ENCODE measurements at places on chromosomes 4 and X.

DNA sequence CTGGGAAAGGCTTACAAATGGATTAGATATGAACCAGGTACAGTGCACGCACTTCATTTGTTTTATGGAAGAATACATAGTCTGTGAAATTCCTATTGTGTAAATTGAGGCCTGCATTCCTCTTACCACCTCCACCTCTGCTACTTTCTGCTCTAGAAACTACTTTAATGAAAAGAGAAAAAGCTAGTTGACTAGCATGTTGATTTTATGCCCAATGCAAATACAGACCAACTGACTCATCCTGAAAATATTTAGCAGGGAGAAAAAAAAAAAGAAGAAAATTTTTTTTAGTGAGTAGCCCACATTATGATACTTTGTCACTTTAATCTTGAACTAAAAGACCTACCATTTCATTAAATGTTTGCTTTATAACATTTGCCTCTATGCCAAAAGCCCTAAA, 41.2 kb downstream of the DCLK2 start:
- no peak for DNase-seq

- DNase-seq = no peak
Measured at GRCh38 chr4:174009686-174010451, 273.6 kb downstream of the FBXO8 start.

- DNase-seq = peak; percentile 38
Measured at GRCh38 chrX:69616457-69617203, 717 bp downstream of the EDA start.

- DNase-seq = no peak
Measured at GRCh38 chr4:115274545-115274944, 161.1 kb upstream of the NDST4 start.

Data from left lobe of liver (tissue), 2 donors.